NCI-H1417 (cell line): ENCODE measurements at places on chromosomes 7 and 10.

GRCh38 chr7:11237742-11238141, 264.1 kb downstream of the PHF14 start:
- peak; percentile 50 for DNase-seq

GRCh38 chr10:66834802-66835201, 91.0 kb upstream of the LRRTM3 start:
- no peak for DNase-seq

- no peak for DNase-seq
Measured at GRCh38 chr10:31421322-31421721, 102.3 kb downstream of the ZEB1 start.

GRCh38 chr7:47691988-47692387, 110.1 kb upstream of the TNS3 start:
- no peak for DNase-seq

DNA sequence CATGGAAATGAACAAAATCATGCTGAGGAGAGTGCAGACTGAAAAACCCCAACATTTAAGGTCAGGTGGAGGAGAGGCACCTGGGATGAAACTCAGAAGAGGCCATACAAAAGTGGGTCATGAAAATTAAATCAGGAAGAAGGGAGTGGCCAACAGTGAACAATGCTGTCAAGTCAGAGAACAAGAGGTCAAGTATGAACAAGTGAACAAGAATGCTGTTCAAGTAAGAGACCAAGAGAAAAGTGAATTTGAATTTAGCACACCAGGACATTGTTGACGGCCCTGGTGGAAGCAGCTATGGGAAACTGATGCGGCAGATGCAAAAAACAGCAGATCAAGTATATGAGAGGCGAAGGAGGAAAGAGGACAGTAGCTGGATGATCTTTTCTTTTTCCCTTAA, 7.9 kb downstream of the CEP41 start:
- no peak for DNase-seq

- no peak for DNase-seq
Measured at GRCh38 chr7:73726083-73726466, 6.6 kb upstream of the STX1A start.

- no peak for DNase-seq
Measured at GRCh38 chr10:113042868-113043267, 92.8 kb downstream of the TCF7L2 start.

- DNase-seq: no peak
Measured at GRCh38 chr10:78203915-78204818, 170.5 kb downstream of the RPS24 start.

DNA sequence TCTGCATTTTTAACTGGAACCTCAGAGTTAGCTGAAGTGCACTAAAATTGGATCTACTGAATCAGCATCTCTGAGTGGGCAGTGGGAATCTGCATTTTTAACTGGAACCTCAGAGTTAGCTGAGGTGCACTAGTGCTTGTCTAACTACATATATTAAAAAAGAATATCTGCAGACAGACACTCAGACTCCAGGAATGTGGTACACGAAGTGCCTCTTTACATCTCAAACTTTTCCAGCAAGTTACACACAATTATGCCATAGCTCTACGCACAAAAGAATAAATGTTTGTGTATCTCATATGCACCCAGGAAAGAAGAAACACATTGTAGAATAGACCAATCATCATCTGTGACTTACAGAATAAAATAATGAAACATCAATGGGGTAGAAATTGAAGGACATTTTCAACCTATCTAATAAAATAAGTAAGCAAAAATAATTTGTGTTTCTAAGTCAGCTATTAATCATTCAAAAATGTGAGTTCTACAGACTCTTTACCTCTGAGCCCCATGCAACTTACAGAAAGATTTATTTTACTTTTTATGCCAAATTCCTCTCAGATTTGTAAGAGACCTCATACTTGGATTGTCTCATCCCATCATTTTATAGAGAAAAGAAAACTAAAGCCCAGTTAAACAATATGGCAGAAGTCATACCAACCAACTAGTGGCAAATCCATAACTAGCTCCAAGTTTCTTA, 28.3 kb downstream of the PPP1R3A start:
- DNase-seq: no peak

GRCh38 chr10:93181271-93182048, 107.8 kb downstream of the CYP26A1 start:
- no peak for DNase-seq

- DNase-seq: peak; percentile 9
Measured at GRCh38 chr7:134789967-134790685, 10.7 kb downstream of the CALD1 start.

DNA sequence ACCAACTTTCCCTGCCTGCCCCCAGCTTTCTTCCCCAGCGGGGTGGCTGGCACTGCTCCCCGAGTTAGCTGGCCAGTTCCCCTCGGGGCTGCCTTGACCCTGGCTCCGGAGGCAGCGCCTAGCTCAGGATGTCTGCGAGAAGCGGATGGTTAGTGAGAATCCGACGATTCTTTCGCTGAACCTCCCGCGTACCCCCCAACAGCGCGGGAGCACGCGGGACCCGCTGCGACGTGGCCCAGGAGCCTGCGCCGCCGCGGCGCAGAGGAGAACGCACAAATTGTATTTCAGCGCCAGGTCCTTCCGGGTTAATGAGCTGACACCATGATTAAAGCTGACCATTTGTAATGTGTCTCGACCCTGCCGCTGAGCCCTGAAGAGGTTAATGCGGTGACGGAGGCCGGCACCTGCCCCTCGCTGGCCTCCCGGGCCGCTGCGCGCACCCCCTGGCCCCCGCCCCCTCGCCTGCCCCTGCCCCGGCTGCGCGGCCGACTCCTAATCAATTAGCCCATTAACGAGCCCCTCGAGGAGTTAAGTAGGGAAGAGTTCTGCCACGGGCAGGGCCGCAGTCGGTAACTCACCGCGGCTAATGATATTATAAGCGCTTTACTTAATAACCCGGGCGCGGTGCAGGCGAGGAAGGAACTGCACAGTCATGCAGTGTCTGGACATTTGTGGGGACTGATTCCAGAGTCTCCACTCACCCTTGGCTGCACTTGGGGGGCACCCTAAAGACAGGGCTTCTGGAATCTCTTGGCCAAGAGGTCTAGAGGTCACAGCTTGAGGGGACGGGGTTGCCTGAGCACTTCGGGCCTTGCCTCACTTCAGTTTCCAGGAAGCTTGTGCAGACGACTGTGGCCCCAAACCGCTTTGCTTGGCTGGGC, 1.7 kb upstream of the HMX2 start:
- no peak for DNase-seq

GRCh38 chr7:158369290-158369689, 218.3 kb downstream of the PTPRN2 start:
- no peak for DNase-seq

GRCh38 chr10:128843972-128844371, 623.1 kb upstream of the MGMT start:
- no peak for DNase-seq

GRCh38 chr10:98667081-98667480, 220.3 kb upstream of the HPS1 start:
- no peak for DNase-seq

GRCh38 chr10:73837072-73837471, 25.7 kb upstream of the NDST2 start:
- no peak for DNase-seq

- DNase-seq: no peak
Measured at GRCh38 chr10:511849-512191, 177.6 kb downstream of the DIP2C start.

DNA sequence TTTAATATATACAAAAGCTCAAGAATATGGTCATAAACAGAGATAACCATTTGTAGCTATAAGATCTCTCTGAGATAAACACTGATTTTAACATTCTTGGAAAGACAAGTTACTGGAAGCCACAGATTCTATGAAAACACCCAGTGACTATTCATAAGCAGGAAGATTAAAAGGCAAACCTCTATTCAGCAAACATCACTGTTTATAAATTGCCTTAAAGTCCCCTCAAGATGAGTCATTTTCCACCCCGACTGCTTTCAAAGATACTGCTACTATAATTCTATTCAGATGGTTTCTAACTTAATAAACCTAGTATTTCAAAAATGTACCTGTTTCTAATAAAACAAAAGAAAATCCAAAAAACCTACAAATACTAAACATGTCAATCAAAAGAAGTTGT, 21.0 kb downstream of the TM9SF3 start:
- no peak for DNase-seq

DNA sequence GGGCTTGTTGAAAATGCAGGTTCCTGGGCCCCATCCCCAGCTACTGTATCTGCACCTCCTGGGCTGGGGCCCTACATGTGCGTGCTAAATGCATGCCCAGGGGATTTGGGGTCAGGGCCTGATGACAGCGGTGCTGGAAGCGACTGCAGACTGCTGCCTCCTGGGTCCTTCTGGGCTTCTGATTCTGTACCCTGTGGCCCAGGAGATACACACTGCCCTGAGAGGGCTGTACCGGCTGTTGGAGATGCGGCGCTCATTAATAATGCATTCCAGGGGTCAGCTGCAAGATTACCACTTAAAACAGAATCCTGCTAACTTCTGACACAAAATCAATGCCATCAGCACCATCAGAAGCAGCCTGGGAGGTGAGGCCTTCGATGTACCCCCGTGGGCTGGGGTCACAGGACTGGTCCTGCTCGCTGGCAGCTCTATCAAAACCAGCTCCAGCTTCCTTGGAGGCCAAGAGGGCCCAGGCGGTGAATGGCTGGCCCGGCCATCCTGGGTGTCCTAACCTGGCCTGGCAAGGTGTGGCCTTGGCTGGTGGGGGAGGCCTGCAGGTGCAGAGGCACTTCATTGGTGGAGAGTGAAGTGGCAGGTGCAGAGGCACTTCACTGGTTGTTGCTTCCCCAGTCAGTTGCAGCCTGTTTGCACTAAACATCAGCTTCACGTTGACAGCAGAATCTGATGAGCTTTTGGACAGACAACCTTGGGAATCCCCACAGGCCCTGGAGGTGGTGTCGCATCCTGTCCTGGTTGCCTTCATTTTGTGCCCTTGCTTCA, 79.2 kb downstream of the GLRX3 start:
- DNase-seq: no peak

DNA sequence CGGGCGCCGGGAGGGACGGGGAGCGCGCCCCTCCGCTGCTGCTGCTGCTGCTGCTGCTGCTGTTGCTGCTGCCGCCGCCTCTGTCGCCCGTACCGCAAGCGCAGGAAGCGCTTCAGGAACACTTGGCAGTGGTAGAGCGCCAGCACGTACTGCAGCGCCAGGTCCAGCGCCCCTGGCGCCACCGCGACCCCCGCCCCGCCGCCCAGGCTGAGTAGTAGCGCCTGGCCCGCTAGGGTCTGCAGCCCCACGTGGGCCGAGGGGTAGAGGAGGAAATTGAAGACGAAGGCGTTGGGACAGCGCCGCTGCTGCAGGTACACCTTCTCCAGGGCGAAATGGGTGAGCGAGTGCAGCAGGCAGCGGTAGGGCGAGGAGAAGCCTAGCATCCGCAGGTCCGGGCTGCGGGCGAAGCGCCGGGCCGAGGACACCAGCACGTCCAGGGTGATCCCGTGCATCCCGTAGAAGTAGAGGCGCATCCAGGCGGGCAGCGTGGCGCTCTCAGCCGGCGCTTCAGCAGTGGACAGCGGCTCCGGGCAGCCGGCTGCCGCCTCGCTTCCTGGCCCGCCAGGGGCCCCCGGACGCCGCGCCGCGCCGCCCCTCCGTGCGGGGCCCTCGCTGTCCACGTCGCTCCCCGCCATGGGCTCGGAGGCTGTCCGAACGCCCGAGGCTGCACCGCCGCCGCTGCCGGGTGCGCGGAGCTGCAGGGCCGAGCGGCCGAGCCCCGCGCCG, at the start of gene TMEM229A:
Gene TMEM229A (minus strand): TSS at position 699 of the 726 bp plus-strand sequence. CDS start 64 bp downstream, at position 635.
- peak; percentile 86 for DNase-seq

DNA sequence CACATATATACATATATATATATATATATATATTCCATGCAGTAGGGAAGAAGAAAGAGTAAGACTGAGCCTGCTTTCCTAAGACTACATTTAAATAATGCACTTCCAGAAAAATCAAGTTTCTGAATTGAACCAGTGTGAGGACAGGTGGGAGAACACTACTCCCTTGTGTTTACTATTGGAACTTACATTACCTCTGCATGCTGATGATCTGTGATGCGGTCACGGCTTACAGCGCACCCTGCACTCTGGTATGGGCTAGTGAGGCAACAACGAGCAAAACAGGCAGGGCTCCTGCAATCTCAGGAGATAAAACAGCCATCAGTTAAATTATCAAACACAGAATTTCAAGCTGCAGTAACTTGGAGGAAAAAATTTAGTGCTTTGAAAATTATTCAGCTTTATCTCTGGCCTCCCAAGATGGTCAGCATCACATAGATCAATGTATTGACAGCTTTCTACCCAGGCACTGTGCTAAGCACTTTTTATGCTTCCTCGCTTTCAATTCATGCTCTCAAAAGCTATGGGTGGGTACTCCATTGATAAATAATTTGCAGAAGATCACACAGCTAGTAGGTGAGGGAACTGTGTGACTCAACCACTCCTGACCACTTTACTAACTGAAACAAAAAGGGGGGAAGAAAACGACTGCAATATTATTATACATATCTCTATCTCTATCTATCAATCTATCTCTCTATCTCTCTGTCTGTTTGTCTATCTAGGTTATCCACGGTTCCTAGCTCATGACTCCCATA, 20.5 kb upstream of the SLC16A12 start:
- DNase-seq: no peak

- peak; percentile 49 for DNase-seq
Measured at GRCh38 chr7:69739190-69739589, 140.9 kb downstream of the AUTS2 start.

DNA sequence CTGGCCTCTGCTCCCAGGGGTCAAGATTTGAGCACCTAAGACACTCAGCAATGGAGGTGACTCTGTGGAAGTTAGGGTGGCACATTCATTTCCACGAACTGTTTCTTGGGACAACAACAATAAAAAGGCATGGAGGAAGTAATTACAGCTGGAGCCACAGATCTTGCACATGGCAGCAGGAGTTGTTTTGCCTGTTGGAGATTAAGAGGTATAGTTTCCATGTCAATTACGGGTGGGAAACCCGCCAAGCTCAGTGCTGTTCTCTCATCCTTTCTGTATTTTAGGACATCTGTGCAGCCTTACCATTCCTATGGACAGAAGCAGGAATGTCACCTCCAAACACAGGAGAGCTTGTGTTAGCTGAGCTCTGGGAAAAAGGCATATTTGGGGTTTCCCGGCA, 201.2 kb downstream of the SNX10 start:
- DNase-seq: no peak

DNA sequence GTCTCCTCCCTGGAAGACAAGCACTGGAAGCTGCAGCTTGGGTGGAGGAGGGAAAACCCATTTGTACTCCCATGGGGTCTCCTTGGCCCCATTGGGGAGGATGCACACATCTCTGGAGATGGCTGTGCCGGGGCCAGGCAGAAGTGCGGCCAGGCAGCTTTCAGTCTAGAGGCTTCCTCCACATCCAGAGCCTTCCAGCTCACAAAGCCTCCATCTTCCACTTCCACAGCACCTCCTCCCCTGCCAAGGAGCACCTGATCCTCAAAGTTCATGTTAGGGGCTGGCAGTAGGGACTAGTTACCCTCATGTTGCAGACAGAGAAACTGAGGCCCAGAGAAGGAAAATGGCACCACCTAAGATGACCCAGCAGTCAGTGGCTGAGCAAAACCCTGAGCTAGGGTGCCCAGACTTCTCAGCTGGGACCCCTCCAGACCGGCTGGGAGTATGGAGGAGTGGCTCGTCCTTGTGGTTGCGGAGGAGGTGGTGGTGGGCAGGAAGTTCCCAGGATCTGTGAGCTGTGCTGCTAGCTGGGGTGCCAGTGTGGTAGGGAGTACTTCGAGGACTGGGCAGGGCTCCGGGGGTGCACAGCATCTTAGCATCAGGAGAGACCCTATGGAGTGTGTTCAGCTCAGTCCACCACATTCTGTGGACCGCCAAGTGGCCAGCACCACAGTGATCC, 44.2 kb downstream of the ADCYAP1R1 start:
- no peak for DNase-seq
